ENCODE measurements at places on chromosomes 1 and 21. TPM values are rescaled to one million over a fixed set of nuclear protein-coding genes. Genes with fewer than 3 reads are reported as not detected.
A peak's percentile ranks its signal among the peaks of the same experiment; 100 is the strongest.

TAL1 gene
- 0.11 TPM for total RNA-seq

C1QB gene
- total RNA-seq: 0.65 TPM

ASPM gene
- total RNA-seq: 1.4 TPM

LCE4A gene
- not detected for total RNA-seq

COA6 gene
- 55.6 TPM for total RNA-seq

KANK4 gene
- total RNA-seq: not detected

- no peak for DNase-seq
Measured at GRCh38 chr1:154154534-154155191, at the start of gene NUP210L. Gene NUP210L (minus strand): TSS chr1:154155073.

DNA sequence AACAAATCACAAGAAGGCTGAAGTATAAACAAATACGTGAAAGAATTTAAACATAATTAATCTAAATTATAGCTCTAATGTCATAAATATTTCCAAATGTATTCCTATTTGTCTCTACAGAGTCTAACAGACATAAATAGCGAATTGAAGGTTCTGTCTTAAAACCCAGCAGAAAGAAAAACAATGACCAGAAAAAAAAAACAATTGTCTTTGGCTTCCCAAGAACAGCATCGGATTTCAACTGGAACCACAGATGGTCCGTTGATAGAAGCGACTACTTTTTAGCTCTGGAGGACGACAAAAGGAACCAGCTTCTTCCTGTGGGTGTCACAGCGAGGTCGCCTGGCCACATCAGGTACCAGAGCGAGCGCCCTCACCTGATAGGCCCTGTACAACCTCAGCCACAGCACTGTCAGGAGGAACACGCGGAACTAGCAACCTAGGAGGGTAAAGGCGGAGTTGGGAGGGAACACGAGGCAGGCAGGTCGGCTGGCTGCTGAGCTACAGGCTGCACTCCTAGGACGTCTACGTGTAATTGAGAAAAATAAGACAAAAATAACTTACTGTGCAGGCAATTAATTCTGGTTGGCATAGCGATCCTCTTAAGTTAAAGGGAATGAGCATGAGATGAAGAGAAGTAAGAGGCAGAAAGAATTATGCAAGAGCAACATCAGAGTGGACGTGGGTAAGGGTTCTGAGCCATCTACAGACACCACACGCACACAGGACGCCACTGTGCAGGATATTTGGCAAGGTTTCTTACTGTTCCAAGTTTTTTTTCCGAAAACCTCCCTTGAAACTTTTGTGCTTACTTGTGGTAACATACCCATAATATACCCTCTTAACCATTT is 16.7 kb upstream of the PRDM15 start:
- peak; percentile 46 for DNase-seq

DNA sequence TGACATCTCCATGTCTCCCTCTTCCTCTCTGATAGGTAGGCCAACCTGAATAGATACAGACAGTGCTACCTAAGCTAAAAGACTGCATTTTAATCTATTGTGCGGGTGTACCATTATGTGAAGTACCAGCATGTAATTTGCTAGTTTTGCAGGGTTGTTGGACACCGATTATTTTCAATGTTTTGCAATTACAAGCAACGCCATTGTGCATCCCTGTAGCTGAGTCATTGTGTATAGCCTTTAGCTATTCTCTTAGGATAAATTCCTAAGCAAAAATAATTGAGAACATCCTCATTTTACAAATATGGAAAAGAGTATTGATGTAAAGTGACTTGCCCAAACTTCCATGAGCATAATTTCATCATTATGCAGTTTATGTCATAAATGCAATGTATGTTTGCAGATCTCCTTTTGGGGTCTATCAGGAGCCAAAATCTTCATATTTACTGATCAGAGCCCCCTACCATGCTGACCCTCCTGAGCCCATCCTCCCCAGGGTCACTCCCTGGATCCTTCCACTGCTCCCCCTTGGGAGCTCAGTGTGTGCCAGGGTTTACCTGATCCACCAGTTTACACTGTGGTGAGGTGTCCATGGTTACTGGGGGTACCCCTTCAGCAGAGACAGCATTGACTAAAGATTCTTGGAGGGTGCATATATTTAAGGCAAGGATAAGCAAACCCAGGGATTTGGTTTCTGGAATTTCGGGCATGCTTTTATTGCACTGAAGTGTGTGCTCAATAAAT is 80.6 kb downstream of the CCDC185 start:
- no peak for DNase-seq

GRCh38 chr1:48776393-48777218 is at the start of gene BEND5:
Gene BEND5 (minus strand): TSS chr1:48776891. CDS start chr1:48776831, 60 bp downstream.
- peak; percentile 38 for DNase-seq

DNA sequence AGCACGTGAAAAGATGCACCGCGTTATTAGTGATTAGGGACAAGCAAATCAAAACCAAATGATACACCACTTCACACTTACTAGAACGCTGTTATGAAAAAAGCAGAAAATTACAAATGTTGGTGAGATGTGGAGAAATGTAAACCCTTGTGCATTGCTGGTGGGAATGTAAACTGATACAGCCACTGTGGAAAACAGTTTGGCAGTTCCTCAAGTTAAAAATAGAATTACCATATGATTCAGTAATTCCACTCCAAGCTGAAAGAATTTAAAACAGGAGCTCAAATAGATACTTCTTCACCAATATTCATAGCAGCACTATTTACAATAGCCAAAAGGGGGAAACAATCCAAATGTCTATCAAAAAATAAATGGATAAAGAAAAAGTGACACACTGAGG is 10.3 kb upstream of the EVI5 start:
- no peak for DNase-seq

- DNase-seq: no peak
Measured at GRCh38 chr21:29105218-29105617, 25.2 kb upstream of the MAP3K7CL start.

- DNase-seq: no peak
Measured at GRCh38 chr1:19648689-19649088, 4.6 kb downstream of the NBL1 start.

DNA sequence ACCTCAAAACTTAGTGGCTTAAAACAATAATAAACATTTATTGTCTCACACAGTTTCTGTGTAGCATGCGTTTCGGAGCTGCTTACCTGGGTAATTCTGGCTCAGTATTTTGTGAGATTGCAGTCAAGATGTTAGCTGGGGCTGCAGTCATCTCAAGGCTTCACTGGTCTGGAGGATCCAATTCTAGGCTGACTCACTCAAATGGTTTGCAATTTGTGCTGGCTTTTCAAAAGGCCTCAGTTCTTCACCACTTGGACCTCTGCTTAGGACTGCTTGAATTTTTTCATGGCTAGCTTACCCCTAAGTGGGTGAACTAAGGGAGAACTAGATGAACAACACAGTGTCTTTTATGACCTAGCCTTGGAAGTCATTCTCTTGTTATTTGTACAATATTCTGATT is 21.0 kb downstream of the XPR1 start:
- no peak for DNase-seq

- DNase-seq: no peak
Measured at GRCh38 chr1:22780696-22781095, 70.1 kb downstream of the EPHB2 start.

GRCh38 chr1:10939654-10940450 is 72.6 kb upstream of the TARDBP start:
- DNase-seq: peak; percentile 23

- DNase-seq: no peak
Measured at GRCh38 chr1:98723574-98723973, 62.1 kb downstream of the SNX7 start.

- no peak for DNase-seq
Measured at GRCh38 chr21:42499444-42500112, 3.6 kb upstream of the RSPH1 start.

DNA sequence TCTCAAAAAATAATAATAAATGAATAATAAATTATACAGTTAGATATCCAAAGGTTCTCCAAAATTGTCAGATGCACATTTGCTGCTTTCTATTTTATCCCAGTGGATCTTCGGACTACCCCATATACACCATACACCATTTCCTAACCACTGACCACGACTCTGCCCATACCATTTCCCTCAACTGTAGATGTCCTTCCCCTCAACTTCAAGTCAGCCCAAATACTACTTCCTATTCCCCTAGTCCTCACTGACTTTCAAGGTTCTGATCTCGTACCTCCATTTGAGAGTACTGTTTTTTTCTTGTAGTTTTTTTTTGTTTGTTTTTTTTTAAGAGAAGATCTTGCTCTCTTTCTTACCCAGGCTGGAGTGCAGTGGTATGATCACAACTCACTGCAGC is 19.6 kb downstream of the EIF4G3 start:
- no peak for DNase-seq

DNA sequence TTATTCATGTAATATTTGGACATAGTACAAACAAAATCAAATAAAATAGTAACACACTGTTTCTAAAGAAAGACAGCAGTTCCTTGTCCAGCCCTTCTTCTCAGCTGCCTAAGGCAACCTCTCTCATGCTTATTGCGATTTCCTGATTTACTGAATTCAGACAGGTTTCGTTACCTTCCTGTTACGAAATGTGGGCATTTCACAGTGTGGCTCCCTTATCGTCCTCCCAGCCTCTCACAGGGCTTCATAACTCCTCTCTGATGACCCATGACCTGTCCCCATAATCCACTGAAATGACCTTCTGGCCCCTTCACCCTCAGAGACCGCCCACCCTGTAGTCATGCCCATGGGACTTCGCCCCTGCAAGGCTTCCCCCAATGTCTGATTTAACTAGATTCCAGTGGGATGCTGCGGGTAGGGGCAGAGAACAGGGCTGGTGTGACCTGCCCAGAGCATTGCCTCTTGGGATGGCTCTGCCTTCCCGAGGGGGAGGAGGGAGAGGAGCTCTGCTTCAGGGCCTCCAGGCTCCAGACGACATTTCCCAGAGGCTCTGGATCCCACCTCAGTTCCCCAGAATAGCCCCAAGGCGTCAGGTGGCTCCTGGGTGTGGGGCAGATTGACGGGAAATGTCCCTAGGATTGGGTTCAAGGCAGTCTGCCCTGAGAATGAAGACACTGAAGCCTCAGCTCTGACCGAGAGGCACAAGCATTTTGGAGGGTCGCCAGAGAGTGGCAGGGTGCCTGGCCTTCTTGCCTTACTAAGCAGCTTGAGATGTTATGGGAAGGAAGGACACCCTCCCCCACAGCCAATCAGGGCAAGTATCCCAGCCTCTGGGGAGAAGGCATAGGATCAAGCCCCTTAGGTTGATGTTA is 20.6 kb downstream of the PADI2 start:
- DNase-seq: no peak

DNA sequence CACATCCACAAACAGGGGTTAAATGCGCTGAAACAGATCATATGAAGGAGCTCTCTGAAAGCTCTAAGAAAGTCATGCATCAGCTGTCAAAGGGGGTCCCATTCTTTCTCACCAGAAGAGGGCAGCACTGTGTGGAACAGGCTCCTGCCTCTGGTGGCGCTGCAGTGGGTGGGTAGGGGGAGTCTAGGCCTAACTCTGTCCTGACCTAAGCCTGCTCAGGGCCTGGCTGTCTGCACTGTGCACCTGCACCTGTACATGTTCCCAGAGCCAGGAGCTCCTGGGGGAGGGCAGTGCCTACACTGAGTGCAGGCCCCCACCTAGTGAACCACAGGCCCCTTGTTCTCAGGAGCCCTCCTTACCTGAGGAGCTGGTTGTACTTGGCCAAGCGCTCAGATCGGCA is 16.0 kb downstream of the ENO1 start:
- peak; percentile 45 for DNase-seq

GRCh38 chr1:113981962-113982931 is 3.0 kb downstream of the OLFML3 start:
- DNase-seq: no peak

GRCh38 chr1:230263568-230264195 is 162.4 kb downstream of the PGBD5 start:
- DNase-seq: no peak

- DNase-seq: no peak
Measured at GRCh38 chr1:53810497-53810896, 27.6 kb downstream of the NDC1 start.

- DNase-seq: no peak
Measured at GRCh38 chr1:233042834-233043233, 92.4 kb downstream of the NTPCR start.

GRCh38 chr1:52632732-52633290 is at the start of gene SHISAL2A:
Gene SHISAL2A (plus strand): TSS chr1:52633168. CDS start chr1:52633494, 326 bp downstream.
- DNase-seq: peak; percentile 63

DNA sequence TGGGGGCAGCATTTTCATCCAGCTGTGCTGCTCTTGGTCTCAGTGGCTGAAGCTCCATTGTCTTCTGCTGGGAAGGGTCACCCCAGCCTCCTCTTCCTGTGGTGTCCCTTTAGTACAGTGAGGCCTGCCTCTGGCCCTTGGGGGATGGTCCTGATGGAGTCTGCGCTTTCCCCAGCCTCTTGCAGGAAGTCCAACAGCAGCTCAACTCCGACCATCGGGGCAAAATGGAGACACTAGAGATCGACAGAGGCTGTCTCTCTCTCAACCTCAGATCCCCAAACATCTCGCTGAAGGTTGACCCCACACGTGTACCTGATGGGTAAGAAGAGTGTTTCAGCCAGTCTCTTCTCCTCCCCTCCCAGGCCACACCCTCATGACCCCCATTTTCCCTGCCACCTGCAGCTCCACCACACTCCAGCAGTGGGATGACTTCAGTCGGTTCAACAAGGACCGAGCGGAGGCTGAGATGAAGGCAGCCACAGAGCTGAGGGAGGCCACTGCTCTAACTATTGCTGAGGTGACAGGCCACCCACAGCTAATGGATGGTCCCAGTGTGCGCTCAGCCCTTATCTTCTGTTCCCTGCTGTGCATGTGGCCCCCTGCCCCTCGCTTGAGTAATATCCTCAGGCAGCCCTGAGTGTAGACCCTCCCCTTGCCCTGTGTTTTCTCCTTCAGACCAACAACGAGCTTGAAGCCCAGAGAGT is 2.0 kb upstream of the ADPRS start:
- DNase-seq: no peak

- DNase-seq: no peak
Measured at GRCh38 chr1:244865028-244865371, 657 bp upstream of the HNRNPU start.

- no peak for DNase-seq
Measured at GRCh38 chr1:6497867-6498575, 6.6 kb upstream of the PLEKHG5 start.

DNA sequence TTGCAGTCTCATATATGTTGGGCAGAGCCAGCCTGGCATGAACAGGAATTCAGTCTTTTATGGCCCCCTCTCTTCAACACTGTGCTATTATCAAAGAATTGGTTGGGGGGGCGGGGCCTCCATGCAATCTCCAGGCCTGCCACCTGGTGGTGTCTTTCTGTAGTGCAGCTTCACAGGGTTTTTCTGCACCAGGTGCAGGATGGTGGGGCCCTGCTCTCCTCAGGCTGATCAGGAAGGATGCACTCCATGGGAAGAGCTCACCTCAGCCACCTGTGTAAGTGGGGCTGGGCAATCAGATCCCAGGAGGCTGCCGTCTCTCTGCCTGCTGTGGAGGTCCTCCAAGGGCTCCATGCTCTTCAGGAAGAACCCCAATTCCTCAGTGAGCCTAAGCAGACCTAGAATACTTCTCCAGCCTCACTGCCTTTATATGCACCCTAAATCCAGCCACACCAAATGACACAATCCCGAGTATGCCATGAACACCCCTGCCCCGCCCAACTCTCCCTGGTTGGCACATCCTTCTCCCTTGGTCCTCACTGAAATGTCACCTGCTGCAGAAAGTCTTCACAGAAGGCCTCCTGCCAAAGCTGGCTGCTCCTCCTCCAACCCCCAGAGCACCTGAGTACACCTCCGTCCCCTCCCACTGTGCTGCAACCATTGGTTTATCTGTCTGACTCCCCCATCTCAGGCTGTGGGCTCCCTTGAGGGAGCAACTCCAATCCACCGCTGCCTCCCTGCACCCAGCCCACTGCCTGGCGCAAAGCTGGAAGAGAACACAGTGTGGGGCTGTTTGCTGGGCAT is 16.5 kb downstream of the STK40 start:
- peak; percentile 85 for DNase-seq

- no peak for DNase-seq
Measured at GRCh38 chr1:16153096-16153998, 2.5 kb downstream of the EPHA2 start.

Measured in activated T-cell treated with anti-CD3 and anti-CD28 coated beads, Interleukin-2, amount 50 U/mL, for 4 hours (primary cell).